CD8-positive, alpha-beta T cell (primary cell): ENCODE measurements at places on chromosomes 5 and 9. TPM values are rescaled to one million over a fixed set of nuclear protein-coding genes. Genes with fewer than 3 reads are reported as not detected.

PCDHB8 gene
- not detected for total RNA-seq

AJM1 gene
- total RNA-seq: 1.7 TPM

SLC25A25 gene
- total RNA-seq: 12.1 TPM

CENPH gene
- total RNA-seq: 4.1 TPM
